ENCODE measurements at places on chromosomes 16 and 17.

- no peak for DNase-seq
Observed at GRCh38 chr16:57510016-57510871, 24.0 kb upstream of the DOK4 start.

DNA sequence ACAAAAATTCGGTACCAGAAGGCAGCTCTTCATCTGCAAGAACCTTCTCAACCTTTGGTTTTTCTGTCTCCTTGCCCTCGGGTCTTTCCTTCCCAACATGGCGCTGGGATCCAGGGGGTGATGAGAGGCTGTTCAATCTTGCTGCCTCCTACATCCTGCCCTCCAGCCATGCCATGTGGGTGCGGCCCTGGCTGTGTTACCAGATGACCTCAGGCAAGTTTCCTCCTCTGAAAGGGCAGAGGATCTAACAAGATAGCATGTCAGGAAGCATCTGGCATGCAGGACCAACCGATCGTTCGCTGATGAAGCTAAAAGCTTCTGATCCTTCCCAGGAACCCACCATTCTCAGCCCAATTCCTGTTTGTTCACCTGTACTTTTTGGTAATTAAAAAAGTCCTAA, 36.8 kb upstream of the BCAR1 start:
- DNase-seq, result no peak

DNA sequence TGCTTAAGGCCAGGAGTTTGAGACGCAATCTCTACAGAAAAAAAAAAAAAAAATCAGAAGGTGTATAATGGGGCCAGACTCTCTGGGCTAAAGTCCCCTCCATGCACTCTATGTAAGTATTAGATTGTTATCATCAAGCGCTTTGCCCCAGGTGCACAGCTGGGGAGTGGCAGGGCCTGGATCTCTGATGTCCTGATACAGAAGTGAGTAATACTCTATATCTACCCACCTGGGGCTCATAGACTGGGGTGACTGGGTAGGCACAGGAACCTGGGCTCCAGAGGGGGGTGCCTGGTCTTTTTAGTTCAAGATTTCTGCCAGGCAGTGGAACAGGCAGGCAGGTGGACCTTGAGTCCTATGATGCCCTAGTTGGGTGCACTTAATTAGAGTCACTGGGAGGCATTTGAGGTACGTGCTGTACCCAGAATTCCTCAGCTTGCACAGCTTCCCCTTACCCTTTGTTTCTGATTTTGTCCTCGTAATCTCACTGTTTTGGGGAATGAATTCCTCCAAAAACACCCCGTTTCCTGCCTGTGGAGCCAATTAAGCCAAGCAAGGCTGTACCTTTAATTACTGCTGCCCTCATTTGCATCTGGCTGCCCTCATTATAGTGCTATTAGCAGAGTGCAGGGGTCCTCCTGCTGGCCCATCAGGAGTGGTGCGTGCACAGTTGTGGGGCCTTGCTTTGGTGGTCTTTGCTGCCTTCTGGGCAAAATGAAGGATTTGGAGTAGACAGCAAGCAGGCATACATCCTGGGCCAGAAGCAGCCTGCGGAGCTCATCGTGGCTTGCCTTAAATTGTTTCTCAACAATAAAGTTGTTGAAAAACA, 239.0 kb downstream of the SNX29 start:
- DNase-seq, result no peak

GRCh38 chr17:61986898-61987297, 59.1 kb upstream of the INTS2 start:
- DNase-seq, result no peak

DNA sequence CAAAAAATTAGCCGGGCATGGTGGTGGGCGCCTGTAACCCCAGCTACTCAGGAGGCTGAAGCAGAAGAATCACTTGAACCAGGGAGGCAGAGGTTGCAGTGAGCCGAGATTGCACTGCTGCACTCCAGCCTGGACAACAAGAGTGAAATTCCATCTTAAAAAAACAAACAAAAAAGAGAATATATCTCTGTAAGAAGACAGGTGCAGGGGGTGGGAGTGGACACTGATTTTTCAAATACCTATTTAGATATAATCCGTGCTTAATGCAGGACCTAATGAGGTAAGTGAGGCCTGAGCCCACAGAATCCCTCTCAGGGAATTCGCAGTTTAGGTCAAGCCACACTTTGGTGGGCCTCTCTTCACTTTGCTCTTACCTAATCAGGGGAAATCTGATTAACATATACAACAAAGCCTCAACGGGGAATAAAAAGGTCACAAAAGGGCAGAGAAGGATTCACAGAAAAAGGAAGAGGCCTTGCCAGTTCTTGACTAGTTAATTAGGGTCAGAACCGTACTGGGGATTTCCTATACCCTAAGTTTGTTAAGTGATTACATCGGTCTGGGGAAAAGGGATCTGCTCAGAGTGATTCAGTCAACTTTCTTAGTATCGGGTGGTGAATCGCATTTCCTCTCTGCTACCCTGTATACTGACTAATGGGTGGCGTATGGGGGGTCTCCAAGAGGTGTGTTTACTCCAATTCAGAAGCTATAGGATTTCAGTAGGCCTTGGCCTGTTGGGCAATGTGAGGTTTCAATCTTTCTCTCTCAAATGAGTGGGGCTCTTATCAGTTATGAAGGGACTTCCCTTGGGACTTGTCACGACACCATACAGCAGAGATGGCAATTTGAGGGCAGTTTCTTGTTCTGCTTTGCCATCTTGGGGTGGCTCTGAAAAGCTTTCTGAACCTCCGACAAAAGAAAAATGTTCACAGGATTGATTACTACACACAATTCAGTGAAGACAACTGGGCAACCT, 1.9 kb upstream of the NFAT5 start:
- peak; percentile 31 for DNase-seq

DNA sequence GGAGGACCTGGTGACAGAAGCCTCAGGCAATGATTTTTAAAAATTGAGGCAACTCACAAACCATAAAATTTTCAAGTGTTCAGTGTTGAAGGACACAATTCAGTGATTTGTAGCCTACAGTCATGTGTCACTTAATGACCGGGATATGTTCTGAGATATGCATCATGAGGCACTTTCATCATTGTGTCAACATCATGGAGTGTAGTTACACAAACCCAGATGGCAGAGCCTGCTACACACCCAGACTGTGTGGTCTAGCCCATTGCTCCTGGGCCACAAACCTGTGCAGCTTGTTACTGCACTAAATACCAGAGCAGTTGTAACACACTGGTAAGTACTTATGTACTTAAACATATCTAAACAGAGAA, 1.6 kb downstream of the PRSS41 start:
- no peak for DNase-seq

DNA sequence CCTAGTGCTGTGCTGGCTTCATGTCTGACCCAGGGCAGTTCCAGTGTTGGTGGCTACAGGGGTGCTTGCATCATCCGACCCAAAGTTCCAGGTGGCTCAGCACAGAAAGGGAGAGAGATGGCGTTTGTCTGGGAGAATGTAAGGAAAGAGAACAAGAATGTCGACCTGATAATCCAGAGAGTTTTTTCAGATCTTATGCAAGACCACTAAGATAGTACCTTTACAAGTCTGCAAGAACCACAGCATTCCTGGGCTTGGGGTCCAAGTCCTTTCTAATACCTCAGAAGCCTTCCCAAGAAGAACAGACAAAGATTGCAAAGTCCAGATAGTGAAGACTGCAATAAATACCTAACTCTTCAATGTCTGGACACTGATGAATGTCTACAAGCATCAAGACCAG, 363.0 kb upstream of the TOM1L1 start:
- no peak for DNase-seq

GRCh38 chr17:73592501-73592961, 51.7 kb downstream of the SDK2 start:
- DNase-seq, result no peak

DNA sequence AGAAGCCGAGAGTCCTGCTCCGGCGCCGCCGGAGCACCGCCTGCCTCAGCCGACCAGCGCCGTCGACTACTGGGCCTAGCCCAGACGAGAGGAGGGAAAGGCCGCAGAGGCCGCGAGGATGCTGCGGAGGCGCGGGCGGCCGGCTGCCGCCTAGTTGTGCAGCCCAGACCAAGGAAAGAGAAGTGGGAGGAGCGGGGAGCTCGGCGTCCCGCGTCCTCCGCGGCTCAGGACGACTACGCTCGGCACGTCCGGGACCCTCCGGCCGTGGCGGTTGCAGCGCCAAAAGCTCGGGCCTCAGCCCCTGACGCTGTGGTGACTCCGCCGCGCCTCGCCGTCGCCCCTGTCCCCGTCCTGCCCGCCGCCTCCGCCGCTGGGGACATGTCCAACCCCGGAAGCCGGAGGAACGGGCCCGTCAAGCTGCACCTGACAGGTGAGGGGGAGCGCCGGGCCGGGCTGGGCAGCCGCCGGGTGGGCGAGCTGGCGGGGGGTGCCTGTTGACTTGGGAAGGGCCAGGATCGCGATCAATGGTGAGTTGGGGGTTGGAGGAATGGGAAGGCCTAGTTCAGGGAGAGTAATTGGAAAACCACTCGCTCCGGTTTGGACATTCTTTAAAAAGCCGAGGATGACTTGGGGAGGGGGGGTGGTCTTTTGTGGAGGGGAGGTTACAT, 37.7 kb downstream of the RNF135 start:
- peak; percentile 47 for DNase-seq

DNA sequence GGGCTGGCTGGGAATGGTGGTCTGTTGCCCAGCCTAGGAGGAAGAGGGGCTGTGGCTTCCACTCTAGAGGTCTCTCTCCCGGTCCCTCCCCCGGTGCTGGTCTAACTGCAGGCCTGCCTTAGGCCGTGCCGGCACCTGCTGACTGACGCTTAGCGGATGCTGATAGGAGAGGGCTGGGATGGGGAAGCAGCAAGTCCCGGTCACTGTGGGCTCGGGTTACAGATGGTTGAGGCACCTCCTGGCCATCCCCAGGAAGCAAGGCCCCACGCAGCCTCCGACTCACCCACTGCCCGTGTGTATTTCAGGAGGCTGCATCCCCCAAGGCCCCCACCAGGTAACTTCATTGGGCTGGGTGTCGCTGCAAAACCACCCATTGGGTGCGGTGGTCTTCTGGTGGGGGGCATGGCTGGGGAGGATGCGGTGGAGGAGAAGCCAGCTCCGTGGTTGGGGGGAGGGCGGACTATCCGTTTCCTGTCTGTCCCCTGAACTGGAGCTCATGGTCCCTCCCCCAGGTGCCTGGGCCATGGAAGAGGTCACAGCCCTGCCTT, 278.9 kb downstream of the SEC14L1 start:
- DNase-seq, result no peak

DNA sequence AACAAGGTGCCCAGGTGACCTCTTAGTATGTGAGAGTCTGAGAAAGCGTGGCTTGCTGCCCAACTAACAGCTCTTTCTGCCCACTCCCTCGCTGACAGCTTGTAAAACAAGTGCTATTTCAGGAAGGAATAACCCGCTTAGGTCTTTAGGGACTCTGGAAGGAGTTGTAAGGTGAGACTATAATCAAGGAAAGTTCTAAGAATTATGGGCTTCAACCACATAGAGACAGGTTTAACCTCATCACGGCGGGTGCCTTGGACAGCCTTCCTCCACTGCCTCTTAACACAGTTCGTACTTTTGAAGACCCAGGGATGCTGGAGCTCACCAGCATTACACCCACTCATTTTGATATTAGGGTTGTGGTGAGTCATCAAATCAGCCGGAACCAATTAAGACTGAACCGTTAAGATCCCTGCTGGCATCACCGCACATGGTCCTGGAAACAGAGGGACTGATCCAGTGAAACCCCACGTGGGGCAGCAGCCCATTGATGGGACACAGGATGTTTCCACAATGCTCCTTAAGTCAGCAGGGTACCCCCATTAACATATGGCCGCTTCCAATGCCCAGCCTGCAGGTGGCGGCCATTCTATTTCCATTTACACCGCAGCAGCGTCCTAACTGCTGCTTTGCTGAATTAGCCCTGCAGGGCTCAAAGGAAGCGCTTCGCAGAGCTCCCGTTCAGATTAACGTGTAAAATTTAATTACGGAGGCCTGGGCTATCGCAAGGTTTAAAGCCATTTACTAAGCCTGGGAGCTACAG, 176.6 kb upstream of the SDK2 start:
- peak; percentile 68 for DNase-seq

DNA sequence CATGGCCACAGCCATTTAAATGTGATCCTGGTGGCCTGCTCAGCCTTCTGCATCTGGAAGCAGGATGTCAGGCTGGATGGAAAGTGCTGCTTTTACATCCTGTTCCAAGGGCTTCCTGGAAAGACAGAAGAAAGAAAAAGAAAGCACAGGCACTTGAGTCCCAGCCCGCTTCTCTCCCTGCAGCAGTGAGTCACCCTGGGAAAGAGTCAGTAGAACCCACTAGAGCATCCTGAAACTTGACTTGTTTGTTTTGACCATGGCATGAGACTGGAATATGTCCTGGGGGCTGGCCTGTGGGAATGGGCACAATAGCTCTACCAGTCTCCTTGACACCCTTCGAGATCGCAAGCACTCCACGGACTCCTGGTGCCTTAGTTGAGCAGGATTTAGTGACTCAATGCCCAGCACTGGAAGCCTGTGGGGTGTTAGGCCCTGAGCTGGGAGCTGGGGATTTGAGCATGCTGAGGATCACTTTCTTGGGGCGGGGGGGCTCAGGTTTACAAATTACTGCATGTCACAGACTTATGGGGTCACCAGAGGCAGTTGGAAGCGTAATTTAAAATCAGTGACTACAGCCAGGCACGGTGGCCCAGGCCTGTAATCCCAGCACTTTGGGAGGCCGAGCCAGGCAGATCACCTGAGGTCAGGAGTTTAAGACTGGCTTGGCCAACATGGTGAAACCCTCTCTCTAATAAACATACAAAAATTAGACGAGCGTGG, 22.1 kb upstream of the GNA13 start:
- DNase-seq, result peak; percentile 68

DNA sequence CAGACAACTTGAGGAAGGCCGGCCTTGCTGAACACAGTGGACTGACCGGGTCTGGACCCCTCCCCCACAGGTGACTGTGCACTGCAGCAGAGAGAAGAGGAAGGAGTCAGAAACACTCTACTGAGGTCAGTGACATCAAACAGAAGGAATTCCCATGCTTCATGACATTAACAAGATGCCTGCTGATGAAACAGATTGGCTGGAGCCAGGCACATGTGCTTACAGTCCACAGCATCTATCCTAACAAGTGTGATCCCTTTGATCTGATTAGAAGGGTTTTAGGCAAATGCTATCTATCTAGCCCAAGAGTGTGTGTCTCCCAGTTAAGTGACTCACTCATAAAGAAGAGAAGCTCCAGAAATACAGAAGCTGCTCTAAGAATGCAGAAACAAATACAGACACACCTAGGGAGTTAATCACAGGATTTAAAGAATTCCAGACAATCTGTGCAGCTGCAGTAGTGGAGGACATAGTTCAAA, 90.2 kb downstream of the SYCE1L start:
- DNase-seq, result peak; percentile 72

GRCh38 chr17:14298221-14298946, 2.5 kb upstream of the HS3ST3B1 start:
- no peak for DNase-seq

GRCh38 chr17:43175213-43176118, 4.5 kb downstream of the NBR1 start:
- DNase-seq, result peak; percentile 78

- no peak for DNase-seq
Observed at GRCh38 chr16:85568519-85568918, 44.6 kb upstream of the GSE1 start.

GRCh38 chr16:83046664-83047063, 419.9 kb downstream of the CDH13 start:
- no peak for DNase-seq

GRCh38 chr17:4532860-4533522, 22.2 kb downstream of the MYBBP1A start:
- no peak for DNase-seq

All from fibroblast of upper back skin (primary cell).